Mucosa of descending colon (tissue), 3 donors: ENCODE measurements at places on chromosomes 12 and 14.

DNA sequence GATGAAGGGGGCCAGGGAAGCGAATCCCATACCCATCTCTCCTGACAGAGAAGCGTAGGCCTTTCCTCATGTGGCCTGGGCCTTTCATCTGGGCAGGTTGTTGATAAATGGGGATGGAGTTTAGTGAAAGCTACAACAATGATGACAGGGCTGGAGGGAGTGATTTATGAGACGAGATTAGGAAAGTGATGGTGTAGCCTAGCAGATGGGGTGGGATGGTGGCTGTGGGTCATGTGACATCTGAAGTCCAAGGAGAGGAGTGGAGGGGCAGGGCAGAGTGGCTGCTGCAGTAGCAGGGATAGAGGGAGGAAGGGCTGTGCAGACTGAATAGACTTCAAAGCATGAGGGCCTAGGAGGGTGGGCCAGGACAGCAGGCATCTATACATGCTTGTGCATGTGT is 85.5 kb downstream of the ADCK1 start:
- no peak for DNase-seq

- DNase-seq: no peak
These were observed 285.9 kb downstream of the BMP4 start for GRCh38 chr14:53670701-53671100.

DNA sequence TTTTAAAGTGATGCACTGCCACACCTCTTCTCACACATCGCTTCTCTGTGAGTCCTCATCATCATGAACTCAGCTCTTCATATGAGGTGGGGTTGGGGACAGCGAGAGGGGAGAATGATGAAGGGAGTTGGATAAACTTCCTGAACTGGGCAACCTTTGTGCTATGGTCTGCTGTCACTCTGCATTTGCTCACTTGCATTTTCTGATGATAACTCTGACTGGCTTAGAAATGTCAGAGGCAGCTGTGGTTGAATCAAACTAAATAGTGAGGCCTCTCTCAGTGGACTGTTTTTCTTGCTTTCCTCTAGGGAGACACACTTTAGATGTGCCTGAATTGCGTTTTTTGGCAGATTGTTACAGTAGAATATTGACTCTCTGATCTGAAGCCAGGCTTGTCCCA is 55.2 kb upstream of the NFKBIA start:
- DNase-seq: no peak

- DNase-seq: no peak
These were observed 1.3 kb downstream of the BCL2L2 start for GRCh38 chr14:23307687-23308644.

GRCh38 chr12:90229407-90230170 is 521.0 kb upstream of the ATP2B1 start:
- no peak for DNase-seq

GRCh38 chr14:39431416-39432178 is 636 bp downstream of the FBXO33 start:
- peak; percentile 70 for DNase-seq

GRCh38 chr14:94098326-94098992 is 12.1 kb upstream of the IFI27 start:
- no peak for DNase-seq

- no peak for DNase-seq
These were observed 61.6 kb downstream of the SPTB start for GRCh38 chr14:64818151-64818550.

- no peak for DNase-seq
These were observed 13.7 kb downstream of the SPX start for GRCh38 chr12:21539797-21540196.

DNA sequence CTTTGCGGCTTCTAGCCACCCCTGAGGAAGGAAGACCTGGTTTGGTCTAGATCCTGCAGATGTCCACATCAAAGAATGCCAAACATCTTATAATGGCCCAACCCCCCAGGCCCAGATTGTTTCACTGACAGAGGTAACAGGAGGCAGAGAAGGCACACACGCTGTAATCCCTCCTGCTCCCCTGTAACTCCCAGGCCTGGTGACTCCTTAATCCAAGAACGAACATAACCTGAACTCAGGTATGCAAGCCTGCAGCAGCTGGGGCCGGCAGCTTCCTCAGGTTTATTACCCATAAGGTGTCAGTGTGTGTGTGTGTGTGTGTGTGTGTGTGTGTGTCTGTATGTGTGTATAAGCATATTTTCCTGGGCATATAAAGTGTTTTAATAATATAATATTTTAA is 52.7 kb downstream of the ERH start:
- DNase-seq: no peak

- DNase-seq: no peak
These were observed 2.1 kb downstream of the DAO start for GRCh38 chr12:108881953-108882352.

- no peak for DNase-seq
These were observed 148.9 kb downstream of the SAMD4A start for GRCh38 chr14:54715811-54716210.

DNA sequence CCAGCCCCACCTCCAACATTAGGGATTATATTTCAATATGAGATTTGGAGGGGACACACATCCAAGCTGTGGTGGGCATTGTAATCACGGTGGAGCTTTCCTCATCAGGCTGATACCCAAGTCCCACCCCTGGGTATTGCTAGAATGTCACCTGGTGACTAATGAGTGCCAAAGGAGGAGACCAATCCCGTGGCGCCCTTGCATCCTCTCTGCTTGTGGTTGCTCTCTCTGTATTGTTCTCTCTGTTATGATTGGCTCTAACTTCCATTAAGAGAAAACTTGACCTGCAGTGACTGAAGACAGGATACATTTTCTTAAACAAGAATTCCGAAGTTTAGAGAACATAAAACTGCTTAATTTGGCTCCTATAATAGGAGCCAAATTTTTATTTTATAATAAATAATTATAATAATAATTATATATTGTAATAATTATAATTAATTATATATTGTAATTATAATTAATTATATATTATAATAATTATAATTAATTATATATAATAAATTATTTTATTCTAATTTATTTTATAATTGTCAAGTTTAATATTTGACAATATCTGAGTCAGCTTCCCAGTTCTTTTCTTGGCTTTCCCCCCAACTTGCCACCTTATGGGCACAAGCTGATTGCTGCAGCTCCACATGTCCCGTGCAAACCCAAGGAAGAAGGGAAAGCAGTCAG is 420.1 kb downstream of the DIO2 start:
- DNase-seq: no peak

DNA sequence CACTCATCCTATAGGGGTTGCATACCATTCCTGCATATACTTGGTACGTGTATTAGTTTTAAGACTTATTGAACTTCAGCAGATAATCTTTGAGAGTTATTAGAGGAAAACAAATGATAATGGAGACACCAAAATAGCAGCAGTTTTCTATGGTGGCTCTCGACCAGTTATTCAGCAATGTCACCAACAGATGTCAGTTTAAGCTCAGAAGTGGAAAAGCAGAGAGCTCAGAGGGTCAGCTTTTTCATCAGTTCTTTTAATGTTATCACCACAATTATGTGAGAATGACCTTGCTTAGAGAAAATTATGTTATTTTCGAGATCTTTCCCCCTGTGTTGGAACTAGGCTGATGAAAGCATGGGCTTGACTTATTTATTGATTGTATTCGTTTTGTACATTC is 32.0 kb downstream of the PTPN11 start:
- no peak for DNase-seq
